ENCODE measurements at places on chromosomes 1 and 21. TPM values are rescaled to one million over a fixed set of nuclear protein-coding genes. Genes with fewer than 3 reads are reported as not detected.
A peak's percentile ranks its signal among the peaks of the same experiment; 100 is the strongest.

ATP1A4 gene
- total RNA-seq, result not detected

FCRL2 gene
- total RNA-seq, result not detected

OLIG2 gene
- not detected for total RNA-seq

CGN gene
- 1.9 TPM for total RNA-seq

- H3K4me1 ChIP-seq, result no peaks in the 10 kb centered on the region
- no peak overlapping the region for H3K27ac ChIP-seq
- H3K36me3 ChIP-seq, result no peaks in the 10 kb centered on the region
- no peaks in the 10 kb centered on the region for H3K27me3 ChIP-seq
These were observed 30.1 kb upstream of the PLEKHG5 start for GRCh38 chr1:6521536-6521935.

- H3K27me3 ChIP-seq, result no peaks in the 10 kb centered on the region
- peak overlapping the region; percentile 86 for H3K4me3 ChIP-seq
- peak; percentile 29 for DNase-seq
- H3K4me1 ChIP-seq, result peaks cover 51% of the 10 kb centered on the region
- H3K27ac ChIP-seq, result no peak overlapping the region
- no peaks in the 10 kb centered on the region for H3K36me3 ChIP-seq
These were observed 2.5 kb downstream of the ATP1B1 start for GRCh38 chr1:169108863-169109560.

DNA sequence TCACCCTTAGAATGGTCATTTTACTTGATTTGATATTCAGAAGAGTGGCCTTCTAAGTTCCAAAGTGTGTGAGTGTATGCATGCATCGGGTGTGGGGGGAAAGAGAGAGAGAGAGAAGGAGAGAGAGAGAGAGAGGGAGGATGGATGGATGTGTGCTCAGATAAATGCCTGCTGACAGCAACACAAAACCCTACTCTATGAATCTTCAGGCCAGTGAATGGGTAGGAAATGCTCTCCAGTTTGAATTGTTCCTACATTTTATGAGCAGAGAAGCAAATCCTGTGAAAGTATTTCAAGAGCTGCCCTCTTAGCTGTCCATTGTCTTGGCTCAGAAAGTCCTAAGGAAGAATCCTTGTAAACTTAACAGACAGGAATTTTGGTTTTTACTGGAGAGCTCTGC, 7.4 kb downstream of the JAM2 start:
- H3K27me3 ChIP-seq, result peaks cover 6% of the 10 kb centered on the region
- H3K36me3 ChIP-seq, result no peaks in the 10 kb centered on the region
- no peak overlapping the region for H3K4me3 ChIP-seq
- H3K27ac ChIP-seq, result no peak overlapping the region
- H3K4me1 ChIP-seq, result no peaks in the 10 kb centered on the region

DNA sequence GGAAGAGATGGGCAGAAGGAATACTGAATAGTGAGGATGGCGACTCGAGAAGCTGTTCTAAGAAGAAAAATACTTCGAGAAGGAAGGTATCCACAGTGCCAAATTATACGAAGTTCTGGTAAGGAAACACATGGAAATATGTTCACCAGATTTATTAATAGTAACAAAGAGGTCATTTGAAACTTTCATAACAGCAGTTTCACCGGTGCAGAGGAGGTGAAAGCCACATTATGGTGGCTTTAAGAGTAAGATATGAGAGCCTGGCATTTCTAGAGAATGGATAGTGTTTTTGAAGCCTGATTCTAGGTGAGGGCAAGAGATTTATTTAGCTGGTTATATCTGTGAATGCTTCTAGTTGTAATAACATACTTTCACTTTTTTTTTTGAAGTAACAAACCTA, 56.2 kb downstream of the DPYD start:
- H3K36me3 ChIP-seq, result peaks cover 7% of the 10 kb centered on the region
- H3K4me3 ChIP-seq, result peak overlapping the region; percentile 43
- peaks cover 21% of the 10 kb centered on the region for H3K4me1 ChIP-seq
- no peaks in the 10 kb centered on the region for H3K27me3 ChIP-seq
- H3K27ac ChIP-seq, result no peak overlapping the region

GRCh38 chr1:71343686-71344416, 263.0 kb upstream of the ZRANB2 start:
- H3K36me3 ChIP-seq, result peaks cover 1% of the 10 kb centered on the region
- H3K4me3 ChIP-seq, result no peak overlapping the region
- H3K27me3 ChIP-seq, result no peaks in the 10 kb centered on the region
- DNase-seq, result no peak
- H3K4me1 ChIP-seq, result no peaks in the 10 kb centered on the region
